ENCODE measurements at places on chromosomes 7 and 10.

DNA sequence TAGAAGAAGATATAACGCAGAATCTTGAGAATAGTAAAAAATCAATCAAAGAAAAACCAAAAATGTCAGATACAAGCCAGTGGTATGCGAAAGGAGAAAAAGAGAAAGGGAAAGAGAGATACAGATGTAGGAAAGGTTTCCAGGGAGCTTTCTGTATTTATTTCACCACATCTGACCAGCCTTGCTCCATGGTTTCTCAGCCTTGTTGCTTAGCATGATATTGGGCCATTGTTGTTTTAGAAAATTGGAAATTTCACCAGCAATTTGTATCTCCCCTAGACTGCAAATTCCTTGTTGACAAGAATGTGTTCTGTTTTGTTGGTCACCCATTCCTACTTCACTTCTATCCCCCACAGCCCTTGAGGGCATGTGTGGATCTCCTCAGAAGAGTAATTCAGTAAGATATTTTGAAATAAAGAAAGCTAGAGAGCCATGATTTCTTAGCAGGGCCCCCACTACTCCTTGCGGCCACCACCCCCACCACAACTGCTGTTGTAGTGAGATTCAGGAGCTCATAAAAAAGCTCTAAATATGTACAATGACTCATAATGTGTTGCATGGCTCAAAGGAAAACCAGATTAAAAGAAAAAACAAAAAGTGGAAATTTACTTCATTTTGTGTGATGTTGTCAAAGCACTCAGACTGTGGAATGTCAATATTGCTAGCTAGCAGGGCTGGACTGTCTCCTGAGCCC lies 138.7 kb downstream of the CHRM2 start:
- DNase-seq = no peak

DNA sequence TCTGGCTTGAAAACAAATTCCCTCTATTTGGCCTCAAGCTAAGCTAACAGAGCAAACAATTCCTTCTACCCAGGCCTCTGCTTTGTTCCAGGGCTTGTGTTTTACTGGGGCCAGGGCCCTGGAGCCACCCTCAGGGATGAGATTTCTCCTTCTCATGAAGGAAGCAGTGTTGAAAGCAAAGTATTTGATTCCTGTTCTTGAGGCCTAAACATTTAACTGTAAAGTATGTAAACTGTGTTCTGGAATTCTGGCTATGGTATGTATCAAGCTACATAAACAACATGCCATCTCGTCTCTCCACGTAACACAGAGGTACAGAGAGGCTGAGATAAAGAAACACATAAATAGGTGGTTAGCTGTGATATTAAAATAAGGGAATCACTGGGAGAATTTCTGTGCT lies 81.8 kb downstream of the HERPUD2 start:
- DNase-seq = no peak

GRCh38 chr7:56121440-56121839 lies 5.2 kb upstream of the NUPR2 start:
- no peak for DNase-seq

DNA sequence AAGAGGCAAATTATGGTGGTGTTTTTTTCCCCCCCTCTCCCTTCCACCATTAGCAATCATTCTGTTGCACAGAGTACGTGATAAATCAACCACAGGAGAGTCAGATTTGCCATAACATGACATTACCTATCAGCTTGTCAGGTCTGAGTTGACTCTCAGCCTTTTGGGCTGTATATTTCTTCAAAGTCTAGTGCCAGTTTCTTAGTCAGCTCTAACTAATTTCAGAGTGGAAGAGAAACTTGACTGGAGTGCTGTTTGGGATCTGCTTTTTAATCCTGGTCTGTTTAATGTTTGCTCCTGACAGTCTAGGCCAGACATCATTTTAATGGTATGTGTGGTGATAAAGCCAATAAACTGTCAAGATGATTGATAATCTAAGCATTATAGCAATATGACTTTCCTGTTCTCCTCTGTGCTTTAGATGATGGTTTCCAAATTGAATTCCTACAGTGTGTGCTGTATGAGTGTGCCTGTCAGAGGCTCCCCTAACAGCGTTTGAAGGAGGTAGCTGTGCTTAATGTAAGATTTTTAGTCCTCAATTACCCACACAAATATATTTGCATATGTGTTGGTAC lies 76.9 kb downstream of the LRMDA start:
- no peak for DNase-seq

GRCh38 chr10:33273295-33274002 lies 61.0 kb downstream of the NRP1 start:
- DNase-seq = no peak

DNA sequence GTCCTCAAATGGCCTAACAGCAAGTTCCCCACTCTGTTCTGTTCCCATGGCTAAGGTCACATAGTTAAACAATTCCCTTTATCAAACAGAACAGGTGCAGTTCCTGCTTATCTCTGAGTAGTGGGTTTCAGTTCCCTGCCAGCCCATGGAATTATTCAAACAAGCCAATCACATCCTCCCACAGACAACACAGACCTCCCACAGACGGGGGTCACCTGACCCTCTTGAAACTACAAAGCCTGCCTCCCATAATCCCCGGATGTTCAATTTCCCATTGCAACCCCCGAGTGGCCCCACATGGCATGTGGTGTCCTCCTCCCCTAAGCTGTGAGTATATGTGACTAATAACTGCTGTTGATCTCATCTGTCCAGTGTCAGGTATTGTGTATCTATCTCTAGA lies 64.1 kb downstream of the TMEM168 start:
- DNase-seq = no peak

- DNase-seq = peak; percentile 45
These were observed 973.5 kb downstream of the ANKRD7 start for GRCh38 chr7:119197877-119198527.

DNA sequence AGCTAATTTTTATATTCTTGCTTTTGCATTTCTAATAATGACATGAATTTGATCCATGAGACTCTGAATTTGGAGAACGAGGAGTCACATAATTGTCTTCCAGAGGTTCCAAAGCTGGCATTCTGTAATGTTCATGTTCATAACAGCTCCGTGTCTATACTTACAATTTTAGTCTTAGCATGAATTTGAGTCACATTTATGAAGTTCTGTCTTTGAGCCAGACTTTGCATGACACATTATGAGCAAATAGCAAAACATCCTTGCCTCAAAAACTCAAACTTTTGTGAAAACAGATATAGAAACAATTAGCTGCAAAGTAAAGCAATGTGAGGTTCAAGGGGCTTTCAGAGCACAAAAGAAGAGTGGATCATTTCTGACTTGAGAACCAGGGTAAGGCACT lies 44.5 kb upstream of the CAV2 start:
- DNase-seq = no peak

- no peak for DNase-seq
These were observed 61.2 kb upstream of the ARHGAP21 start for GRCh38 chr10:24784923-24785322.

GRCh38 chr7:140688341-140688740 lies 8.2 kb upstream of the NDUFB2 start:
- no peak for DNase-seq

DNA sequence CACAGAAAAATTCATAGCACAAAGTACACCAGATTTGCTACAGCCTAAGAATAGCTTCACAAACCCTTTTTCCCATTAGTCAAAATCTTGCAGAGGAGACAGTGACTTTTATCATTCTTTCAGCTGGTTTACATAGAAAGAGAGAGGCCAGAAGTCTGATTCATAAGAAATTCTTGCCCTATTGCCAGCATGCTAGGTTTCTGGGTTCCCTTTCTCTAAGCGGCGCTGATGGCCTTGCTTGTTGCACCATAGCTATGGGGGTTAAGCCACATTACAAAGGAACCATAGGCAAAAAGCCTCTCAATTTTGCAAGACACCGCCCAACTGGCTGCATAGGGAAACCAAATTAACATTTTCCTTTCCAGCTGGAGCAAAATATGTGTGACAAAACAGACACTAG lies 87.4 kb downstream of the ZNF467 start:
- DNase-seq = peak; percentile 85

DNA sequence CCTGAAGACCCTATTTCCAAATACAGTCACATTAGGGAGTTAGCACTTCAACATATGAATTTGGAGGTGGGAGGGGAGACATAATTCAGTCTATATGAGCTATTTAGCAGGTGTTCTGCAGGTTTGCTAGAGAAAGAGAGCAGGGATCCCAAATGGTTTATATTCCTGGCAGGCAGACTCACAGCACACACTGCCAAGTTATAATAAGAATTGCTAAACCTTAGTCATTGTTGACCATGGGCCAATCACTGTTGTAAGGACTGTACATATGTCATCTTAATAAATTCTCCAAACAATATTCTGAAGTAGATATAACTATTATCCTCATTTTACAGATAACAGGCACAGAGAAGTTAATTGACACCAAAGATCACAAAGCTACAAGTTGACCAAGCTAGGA lies 1.5 kb upstream of the CCDC3 start:
- no peak for DNase-seq

DNA sequence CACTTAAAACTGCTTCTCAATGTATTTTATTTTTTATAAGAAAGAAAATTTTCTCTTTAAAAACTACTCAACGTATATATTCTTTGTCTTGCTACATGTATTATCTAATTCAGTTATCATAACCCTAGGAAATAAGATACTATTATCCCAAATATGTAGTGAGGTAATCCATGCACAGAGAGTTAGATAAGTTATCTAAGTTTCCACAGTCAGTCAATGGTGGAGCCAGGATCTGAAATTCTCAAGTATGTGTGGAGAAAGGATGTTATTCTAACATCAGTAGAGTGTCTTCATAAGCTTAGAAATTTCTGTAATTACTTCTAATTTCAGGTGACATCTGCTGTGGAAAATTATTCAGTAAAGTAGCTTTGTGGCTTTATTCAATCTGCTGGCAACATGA lies 239.9 kb downstream of the CSTF2T start:
- DNase-seq = no peak

- no peak for DNase-seq
These were observed 31.6 kb upstream of the KCNIP2 start for GRCh38 chr10:101875068-101875688.

DNA sequence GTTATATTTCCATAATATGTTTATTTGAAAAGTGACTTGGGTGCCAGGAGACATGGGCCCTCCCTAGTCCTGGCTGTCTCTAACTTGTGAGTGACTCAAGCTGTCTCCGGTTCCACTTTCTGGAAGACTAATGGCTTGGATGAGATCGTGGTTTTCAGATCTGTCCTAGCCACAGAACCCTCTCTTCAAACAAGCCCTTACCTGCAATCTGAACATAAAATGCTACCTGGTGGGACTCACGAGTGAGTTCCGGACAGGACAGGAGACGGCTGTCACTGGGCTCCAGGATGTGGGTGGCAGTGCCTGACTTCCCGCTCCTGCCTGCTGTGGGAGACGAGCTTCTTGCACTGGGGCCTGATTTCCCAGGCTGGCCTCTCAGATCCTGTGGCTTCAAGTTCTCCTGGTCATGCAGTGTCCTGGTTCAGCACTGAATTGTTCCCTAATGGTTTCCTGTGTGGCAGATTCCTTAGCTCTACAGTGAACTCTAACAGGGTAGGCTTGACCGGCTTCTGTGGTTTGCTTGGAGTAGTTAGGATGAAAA lies 26.0 kb upstream of the PFKFB3 start:
- DNase-seq = peak; percentile 14

- DNase-seq = no peak
These were observed 578.3 kb downstream of the ETV1 start for GRCh38 chr7:13411151-13411550.

DNA sequence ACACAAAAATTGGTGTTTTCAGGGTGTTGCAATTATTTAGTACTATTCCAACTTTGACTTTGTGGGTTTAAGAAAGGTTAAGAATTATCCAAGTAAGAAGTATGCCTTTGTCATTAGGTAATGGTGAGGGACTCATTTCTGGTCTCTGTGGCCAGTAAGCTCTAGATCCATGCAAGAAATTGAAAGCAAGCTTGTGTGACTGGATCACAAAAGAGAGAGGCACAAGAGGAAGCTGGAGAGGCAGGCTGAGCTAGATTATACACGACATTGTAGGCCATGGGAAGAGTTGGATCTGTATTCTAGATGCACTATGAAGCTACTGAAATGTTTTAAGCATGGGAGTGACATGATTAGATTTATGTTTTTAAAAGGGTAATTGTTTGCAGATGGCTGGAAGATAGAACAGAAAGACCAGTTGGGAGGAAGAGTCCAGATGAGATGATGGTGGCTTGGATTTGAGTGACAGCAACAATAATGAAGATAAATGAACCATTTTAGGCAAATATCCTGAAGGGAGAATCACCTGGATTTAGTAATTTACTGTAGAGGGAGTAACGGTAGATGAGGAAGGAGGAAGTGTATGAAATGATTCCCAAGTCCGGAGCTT lies 50.0 kb downstream of the CALD1 start:
- DNase-seq = no peak

GRCh38 chr7:90692396-90692795 lies 96.3 kb downstream of the CDK14 start:
- no peak for DNase-seq

DNA sequence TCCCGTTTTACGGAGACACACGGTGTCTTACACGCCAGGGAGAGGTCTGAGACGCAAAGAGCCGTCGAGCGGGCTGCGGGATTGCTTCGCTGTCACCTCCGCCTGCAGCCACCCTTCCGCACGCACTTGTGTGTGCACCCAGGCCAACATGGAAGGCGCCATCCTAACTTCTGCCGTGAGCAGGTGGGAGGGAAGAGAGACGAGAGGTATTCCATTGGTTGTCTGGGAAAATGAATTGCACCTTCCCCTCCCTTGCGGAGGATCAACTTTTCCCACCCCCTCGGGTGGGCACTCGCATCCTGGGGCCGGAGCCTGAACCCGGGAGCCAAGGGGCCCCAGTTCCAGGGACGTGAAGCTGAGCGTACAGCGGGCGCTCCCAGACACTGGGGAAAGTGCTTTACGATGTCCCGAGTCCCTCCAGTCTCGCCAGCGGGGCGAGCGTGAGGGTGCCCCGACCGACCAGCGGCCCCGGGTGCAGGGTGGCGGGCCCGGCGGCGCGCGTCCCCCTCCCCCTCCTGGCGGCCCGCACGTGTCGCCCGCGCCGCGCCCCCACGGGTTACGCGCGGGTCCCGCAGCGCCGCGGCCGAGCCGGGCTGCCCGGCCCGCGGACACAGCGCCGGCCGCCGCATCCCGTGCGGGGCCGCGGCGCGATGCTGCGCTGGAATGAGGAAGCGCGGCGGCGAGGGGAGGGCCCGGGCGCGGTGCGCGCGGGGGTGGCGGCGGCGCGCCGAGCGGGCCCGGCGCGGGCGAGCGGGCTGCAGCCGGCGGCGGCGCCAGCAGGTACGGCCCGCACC lies 984 bp upstream of the IKZF1 start:
- peak; percentile 81 for DNase-seq

DNA sequence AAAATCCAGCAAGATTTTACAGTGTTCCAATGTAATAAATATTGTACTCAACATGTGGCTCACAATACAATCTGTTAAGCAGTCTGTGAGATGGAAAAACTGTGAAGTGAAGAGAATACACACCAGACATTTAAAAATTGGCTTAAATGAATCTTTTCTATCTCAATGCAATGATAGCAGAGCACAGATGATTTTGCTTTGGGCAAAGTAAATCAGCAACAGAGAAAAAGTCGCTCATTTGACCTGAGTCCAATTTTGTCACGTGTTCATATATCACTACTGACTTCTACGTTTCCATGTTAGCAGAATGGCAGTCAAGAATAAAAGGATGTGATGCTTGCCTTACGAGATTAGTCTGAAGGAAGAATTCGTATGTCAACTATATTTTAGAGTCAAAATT lies 506.7 kb downstream of the POM121L12 start:
- no peak for DNase-seq
